Esophagus squamous epithelium (tissue), 5 donors: ENCODE measurements at places on chromosomes 7 and 10. TPM values are rescaled to one million over a fixed set of nuclear protein-coding genes. Genes with fewer than 3 reads are reported as not detected.

RHBDD2 gene
- total RNA-seq = 27.0 TPM

PAPSS2 gene
- 1.8 TPM for total RNA-seq

GBX1 gene
- not detected for total RNA-seq

IFIT2 gene
- total RNA-seq = 2.7 TPM

- H3K4me1 ChIP-seq = peaks cover 17% of the 10 kb centered on the region
- H3K36me3 ChIP-seq = no peaks in the 10 kb centered on the region
- H3K4me3 ChIP-seq = no peak overlapping the region
- DNase-seq = no peak
- no peaks in the 10 kb centered on the region for H3K27me3 ChIP-seq
Measured at GRCh38 chr7:16670021-16670420, 24.0 kb downstream of the BZW2 start.

DNA sequence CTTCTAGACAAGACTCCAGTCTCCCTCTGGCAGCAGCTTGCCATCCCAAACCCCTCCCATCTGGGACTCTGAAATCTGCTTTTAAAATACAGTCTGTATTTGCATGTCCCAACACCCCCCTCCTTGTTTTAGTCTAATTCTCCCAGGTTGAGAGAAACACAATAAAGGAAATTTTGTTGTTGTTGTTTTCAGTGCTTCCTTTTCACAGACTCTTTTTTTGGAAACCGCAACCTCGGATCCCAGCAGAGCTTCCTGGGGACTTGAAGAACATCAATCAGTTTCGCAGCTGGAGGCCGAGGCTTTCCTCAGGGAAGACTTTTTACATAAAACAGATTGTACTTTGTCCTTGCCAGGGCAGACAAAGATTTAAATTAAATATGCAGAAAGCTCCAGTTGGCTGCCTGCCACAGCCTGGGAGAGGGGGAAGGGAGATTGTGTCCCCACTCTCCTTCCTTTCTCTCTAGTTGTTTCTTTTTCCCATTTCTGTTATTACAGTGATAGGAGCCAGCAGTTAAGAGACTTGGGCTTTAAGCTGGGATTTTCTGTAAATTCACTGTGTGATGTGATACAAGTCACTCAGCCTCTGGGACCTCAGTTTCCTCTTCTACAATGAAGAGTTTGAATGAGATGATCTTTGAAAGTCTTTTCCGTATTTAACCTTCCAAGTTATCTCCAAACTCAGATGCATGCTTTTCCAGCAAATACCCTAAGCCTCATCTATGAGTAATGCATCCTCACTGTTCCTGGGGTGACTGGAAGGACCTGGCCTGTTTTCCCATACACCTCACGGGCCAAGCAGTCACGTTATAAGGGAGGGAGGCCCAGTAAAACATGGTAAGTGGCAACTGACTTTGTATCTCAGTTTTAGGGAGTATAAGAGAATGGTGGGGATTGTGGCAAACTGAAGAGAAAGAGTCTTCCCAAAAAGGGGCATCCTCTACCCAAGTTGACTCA lies 192.3 kb downstream of the REEP3 start:
- no peaks in the 10 kb centered on the region for H3K36me3 ChIP-seq
- H3K4me3 ChIP-seq = no peak overlapping the region
- no peak for DNase-seq
- peaks cover 42% of the 10 kb centered on the region for H3K4me1 ChIP-seq
- H3K27me3 ChIP-seq = no peaks in the 10 kb centered on the region

DNA sequence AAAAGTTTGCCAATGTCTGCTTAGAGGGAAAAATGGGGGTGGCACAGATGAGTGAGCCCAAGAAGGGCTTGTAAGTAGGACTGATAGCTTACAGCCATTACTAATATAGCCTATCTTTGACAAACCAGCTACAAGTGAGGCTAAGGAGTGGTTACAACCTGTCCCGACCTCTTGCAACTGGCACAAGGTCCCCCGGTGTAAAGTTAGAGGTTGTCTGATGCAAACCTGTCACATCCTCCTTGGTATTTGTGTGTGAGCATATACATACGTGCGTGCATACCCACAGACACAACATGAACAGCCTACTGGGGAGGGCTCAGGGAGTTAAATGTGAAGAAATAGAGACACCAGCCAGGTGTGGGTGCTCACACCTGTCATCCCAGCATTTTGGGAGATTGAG lies 14.6 kb downstream of the ADAP1 start:
- no peak overlapping the region for H3K27ac ChIP-seq
- no peak overlapping the region for H3K4me3 ChIP-seq
- no peak for DNase-seq

GRCh38 chr7:83325083-83325482 lies 162.4 kb upstream of the PCLO start:
- H3K36me3 ChIP-seq = no peaks in the 10 kb centered on the region
- no peaks in the 10 kb centered on the region for H3K4me1 ChIP-seq
- no peak overlapping the region for H3K4me3 ChIP-seq
- no peak overlapping the region for H3K27ac ChIP-seq
- H3K27me3 ChIP-seq = no peaks in the 10 kb centered on the region
- no peak for DNase-seq

GRCh38 chr7:112360681-112361080 lies 89.6 kb upstream of the IFRD1 start:
- H3K27ac ChIP-seq = no peak overlapping the region
- H3K36me3 ChIP-seq = no peaks in the 10 kb centered on the region
- no peaks in the 10 kb centered on the region for H3K4me1 ChIP-seq
- H3K4me3 ChIP-seq = no peak overlapping the region
- no peaks in the 10 kb centered on the region for H3K27me3 ChIP-seq

DNA sequence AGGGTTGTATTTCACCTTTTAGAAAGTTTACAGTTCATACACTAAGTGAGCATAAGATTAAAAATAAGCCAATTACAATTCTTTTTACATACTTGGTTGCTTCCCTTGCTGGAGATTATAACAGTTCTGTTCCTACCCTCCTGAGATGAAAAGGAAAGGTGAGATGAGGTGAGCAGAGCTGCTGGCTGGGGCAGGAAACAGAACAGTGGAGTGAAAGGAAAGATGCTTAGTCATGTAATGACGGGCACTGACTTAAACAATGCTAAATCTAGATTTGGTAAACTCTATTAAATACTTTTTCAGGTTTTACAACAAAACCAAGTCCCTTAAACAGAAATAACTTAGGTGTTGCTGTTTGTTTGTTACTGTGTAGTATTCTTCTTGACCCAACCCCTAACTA lies 19.9 kb upstream of the ZEB1 start:
- H3K27ac ChIP-seq = no peak overlapping the region
- H3K27me3 ChIP-seq = no peaks in the 10 kb centered on the region
- no peaks in the 10 kb centered on the region for H3K4me1 ChIP-seq
- H3K36me3 ChIP-seq = no peaks in the 10 kb centered on the region
